Hematopoietic multipotent progenitor cell (in vitro differentiated cells): ENCODE measurements at places on chromosomes 3 and 15.
A peak's percentile ranks its signal among the peaks of the same experiment; 100 is the strongest.

DNA sequence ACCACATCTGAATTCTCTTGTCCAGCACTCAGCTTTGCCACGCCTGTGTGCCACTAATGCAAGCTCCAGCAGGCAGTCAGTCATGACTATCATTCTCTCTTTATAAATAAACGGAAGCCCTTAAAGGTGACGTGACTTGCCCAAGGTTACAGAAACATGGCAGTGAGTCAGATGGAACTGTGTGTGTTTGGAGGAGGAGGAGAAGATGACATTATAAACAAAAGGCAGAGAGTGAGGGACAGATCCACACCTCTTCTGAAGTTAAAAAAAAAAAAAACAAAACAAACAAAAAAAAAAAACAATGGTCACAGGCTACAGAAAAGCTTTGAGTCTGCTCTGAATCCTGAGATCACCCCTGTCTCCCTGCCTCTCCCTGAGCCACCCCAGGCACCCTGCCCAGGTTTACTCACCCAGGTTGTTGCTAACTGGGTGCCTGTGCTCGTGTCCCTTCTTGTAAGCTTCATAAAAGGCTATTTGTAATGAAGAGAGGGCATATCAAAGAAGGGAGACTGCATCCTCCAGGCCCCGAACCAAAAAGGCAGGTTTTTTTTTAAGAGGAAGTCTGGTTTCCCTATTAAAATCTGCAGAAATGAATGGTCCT lies 119.7 kb upstream of the PHLDB2 start:
- DNase-seq, result peak; percentile 46

DNA sequence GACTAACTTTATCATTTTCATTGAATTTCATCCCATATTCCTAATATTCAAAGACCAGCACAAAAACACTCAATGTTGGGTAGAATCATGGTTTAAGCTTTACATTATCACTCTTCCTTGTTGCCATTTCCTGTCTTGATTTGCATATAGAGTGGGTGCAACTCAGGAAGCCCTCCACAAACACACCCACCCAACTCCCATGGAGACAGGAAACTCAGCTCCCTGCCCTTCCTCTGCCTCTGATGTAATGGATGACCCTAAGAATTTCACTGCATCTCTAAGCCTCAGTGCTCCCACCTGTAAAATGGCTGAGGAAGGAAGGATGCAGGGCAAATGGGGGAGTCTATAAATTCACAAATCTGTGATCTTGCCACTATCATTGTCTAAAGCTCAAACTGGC lies 98.1 kb upstream of the BFSP2 start:
- DNase-seq, result no peak

- no peak for DNase-seq
These were observed 1.0 kb upstream of the CCR5 start for GRCh38 chr3:46369675-46370132.

DNA sequence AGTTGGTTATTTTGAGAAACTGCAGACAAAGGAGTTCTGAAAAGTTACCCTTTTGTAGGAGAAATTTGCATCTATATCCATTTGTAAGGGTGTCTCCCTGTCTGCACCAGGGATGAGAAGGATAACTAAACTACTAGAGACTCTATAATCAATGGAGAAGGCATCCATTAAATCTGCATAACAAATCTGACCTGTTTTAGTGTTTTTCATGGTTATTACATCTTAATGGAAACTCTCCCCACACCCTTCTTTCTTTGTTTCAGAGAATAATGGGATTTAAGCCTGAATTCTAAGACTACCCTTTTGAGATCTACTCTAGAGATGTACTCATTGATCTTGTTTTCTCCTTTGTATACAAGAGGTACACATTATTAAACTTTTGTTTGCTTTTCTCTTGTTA lies 82.0 kb upstream of the DAZL start:
- DNase-seq, result no peak

- DNase-seq, result no peak
These were observed 408.2 kb upstream of the RASGRP1 start for GRCh38 chr15:38972831-38973230.

DNA sequence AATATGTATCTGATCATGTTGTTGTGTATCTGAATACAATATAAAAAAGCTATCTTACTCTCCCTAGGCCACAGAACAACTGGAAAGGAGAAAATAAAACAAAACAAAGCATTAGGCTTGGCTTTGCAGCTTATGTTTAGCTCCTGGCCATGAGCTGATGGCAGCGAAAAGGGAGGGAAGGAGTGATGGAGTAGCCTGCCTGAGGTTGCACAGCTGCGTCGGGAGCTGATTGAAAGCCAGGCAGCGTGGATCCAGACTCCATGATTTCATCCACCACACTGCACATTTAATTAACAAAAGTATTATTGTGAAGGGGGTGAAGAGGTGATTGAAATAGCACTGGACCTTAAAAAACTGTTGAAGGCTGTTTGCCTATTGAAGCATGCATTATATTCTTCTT lies 212.2 kb downstream of the GABRG3 start:
- DNase-seq, result no peak

- DNase-seq, result no peak
These were observed 8.6 kb upstream of the TGFBR2 start for GRCh38 chr3:30597769-30598134.

DNA sequence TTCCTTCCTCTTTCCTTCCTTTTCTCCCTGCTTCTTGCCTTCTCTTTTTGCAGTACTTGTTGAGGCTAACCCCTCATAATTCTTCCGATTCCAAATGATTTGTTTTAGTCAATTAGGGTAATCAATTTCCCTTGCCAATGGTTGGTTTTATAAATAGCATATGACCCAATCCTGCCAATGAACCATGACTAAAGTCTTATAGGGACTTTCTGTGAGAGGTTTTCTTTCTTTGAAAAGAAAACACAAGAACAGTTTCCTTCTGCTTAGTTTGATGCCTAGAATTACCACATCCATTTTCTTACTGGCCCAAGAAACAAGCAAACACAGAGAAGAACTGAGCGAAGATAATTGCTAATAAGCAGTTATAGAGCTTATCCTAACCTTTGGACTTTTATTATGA lies 292.5 kb upstream of the SATB1 start:
- no peak for DNase-seq

GRCh38 chr15:38680775-38681174 lies 116.2 kb upstream of the RASGRP1 start:
- DNase-seq, result no peak

- peak; percentile 14 for DNase-seq
These were observed 33.8 kb upstream of the ACP3 start for GRCh38 chr3:132283440-132283839.

DNA sequence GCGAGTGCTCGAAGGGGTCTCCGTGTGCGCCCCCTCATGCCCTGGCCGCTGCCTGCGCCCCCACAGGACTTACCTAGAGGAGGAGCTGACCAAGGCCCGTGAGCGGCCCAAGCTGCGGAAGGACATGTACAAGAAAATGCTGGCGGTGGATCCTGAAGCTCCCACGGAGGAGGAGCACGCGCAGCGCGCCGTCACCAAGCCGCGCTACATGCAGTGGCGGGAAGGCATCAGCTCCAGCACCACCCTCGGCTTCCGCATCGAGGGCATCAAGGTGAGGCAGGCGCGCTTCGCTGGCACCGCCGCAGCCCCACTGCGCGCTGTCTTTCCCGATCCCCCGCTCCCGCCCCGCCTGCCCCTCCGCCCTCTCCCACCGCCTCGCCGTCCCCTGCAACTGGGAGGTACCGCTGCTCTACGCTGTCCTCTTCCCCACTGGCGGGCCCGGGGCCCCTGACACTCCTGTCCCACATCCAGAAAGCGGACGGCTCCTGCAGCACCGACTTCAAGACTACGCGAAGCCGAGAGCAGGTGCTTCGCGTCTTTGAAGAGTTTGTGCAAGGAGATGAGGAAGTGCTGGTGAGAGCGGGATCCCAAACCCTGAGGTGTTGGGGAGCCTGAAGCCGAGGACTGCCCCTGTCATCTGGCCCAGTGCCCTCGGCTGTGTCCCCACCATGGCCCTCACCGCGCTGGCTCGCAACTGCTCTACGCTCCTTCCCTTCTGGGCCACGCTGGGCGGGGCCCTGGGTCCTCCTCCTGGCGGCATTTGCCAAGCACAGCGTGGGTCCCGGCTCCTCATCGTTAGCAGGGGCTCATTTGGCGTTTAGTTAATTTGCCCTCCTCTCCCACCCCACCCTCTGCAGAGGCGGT lies 8.5 kb downstream of the ITPKA start:
- DNase-seq, result peak; percentile 40

GRCh38 chr3:151460774-151461450 lies at the start of gene IGSF10:
TSS of gene IGSF10 (minus strand) at chr3:151461061. CDS start at chr3:151458709, 2,352 bp downstream.
- no peak for DNase-seq

DNA sequence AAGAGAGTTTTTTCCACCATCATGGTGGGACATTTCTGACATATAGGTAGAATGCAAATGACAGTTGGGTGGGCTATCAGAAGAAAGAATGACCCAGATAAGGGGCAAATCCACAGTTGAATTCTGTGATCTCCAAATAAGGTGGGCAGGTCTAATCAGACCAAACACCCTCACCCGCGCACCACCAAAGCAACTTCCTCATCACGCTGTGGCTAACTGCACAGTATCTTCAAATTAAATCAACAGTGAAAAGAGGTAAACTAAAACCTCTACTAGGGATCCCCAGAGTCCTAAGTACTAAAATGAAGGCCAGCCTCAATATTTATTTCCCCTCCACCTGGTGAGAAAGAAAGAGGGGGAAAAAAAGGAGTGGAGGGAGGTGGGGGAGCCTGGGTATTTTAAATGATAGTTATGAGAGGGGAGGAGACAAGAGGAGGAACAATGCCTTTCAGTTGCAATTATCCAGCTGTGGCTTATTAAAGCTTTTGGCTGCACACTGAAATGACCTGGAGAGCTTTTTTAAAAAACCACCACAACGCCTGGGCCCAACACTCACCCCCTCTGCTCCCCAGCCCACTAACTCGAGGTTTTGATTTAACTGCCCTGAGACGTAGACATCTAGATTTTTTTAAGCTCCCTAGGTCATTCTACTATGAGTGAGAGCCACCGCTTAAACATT lies 61.0 kb downstream of the LRIG1 start:
- DNase-seq, result peak; percentile 53

- DNase-seq, result no peak
These were observed 5.0 kb downstream of the CYP11A1 start for GRCh38 chr15:74362482-74362881.
